Activated T-cell treated with anti-CD3 and anti-CD28 coated beads for 4 hours (primary cell): ENCODE measurements at places on chromosomes 5 and 9.

DNA sequence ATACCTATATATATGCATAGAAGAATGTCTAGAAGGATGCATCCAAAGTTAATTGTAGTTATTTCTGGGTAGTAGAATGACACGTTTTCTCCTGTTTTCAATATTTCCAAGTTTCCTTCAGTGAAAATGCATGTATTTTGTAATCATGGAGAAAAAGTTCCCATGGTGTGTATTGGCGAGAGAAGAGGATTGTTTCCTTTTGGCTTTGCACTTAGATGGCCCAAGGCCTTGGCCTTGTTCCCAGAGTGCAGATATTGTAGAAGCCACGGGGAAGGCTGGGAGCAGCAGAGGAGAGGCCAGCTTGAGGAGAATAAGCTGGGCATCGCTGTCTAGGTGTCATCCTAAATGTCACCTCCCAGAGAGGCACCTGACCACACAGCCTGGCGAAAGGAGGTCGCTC is 44.0 kb downstream of the IRF1 start:
- no peak for DNase-seq

DNA sequence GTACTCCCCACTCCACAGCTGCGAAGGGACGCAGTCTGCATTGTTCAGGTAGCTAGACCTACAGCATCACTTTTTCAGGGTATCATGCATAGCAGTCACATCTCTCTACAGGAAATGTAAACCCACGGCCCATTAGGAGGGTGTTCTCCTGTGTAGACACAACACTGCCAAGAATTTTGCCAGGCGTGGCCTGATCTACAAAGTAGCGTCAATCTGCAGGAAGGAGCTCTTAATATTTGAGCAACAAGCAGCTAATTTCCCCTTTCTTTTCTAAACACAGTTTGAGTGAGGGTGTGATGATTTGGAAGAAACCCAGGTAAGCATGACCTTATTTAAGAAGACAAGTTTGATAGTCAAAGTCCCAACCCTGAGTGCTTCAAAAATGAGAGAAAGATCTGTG is 419.0 kb downstream of the GADD45G start:
- no peak for DNase-seq

DNA sequence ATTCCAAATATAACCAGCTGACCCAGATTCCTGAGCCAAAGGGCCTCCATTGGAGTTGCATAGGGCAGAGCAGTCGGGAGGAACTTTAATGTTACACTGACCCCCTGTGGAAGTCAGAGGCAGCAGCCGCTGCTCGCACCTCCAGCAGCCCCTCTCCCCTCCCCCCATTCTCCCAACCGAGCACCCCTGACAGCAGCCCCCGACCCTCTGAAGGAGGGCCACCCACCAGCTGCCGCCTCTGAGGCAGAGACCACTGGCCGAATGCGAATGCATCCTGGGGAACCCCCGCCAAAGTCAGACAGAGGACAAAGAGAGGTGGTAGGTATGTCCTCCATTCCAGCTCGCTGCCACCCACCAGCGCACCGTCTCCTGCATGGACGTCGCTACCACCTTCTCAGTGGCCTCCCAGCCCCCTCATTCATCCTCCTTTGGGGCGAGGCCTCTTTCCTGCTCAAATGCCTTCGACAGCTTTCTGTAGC is 231.0 kb downstream of the CDK5RAP2 start:
- no peak for DNase-seq

GRCh38 chr5:59728356-59728755 is 165.2 kb downstream of the PDE4D start:
- no peak for DNase-seq

- DNase-seq, result no peak
Observed at GRCh38 chr5:142422429-142422828, 97.6 kb upstream of the SPRY4 start.
